ENCODE measurements at places on chromosomes 4 and X. TPM values are rescaled to one million over a fixed set of nuclear protein-coding genes. Genes with fewer than 3 reads are reported as not detected.

The ANXA3 gene
- 23.8 TPM for total RNA-seq

DNA sequence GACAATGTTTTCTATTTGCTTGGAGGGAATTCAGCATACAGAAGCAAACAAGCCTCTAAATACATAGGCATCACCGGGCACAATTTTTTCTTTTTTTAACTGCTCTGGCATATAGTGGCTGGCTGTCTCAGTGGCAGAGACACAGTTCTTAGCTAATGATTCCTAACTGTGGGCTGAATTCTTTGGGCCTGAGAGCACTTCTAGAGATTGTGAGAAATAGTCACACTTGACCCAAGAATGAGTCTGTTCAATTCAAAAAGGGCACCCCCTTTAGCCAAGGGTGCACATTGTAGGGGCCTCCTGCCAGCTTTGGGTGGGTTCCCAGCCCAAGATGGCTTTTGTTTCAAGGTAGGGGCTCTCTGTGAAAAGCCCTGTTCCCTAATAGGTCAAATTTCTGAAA is 345.7 kb downstream of the ARHGAP10 start:
- DNase-seq, result no peak

GRCh38 chr4:24674279-24674678 is 89.9 kb upstream of the DHX15 start:
- no peak for DNase-seq

GRCh38 chrX:18674417-18674787 is 2.5 kb upstream of the RS1 start:
- DNase-seq, result peak; percentile 59

- DNase-seq, result no peak
Observed at GRCh38 chr4:39715788-39716187, 17.9 kb downstream of the UBE2K start.

DNA sequence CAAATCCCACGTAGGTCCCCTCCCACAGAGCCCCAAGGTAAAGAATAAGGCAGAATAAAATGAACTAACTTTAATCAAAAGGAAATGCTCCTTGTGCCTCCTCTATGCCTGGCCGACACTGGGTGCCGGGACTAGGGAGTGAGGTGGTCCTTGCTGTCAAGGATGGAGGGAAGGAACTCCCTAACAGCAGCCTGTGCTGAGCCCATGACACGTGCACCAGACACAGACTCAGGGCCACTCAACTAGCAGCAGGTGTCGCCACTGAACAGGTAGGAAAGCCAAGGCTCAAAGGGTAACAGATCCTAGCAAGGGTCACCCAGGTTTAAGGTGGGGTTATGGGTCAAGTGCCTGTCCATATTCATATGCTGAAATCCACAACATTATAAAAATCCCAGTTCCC is 29.2 kb downstream of the MSX1 start:
- peak; percentile 34 for DNase-seq

DNA sequence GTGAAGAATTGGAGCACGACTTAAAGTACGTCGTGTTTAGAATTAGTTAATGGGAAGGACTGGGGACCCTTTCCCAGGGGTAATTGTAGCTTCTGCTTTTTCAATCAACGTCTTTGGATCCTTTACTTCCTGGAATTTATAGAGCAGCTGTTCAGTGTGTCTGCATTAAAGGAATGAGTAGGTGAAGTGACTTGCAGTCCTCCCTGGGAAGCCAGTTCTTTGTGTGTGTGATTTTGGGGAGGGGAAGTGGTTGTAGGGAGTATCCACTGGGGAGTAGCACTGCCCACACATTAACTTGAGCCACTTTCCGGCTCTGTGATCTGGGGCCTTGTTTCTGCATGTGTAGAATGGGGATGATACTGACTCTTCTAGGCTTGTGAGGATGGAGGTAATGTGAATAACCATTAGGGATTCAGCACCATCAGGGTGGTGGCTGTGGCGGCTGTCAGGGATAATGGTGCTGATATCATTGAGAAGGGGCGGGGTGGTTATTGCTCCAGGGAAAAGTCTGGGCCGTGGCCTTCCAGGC is 54.7 kb downstream of the TMEM131L start:
- no peak for DNase-seq

- no peak for DNase-seq
Observed at GRCh38 chr4:186027405-186027804, 41.6 kb upstream of the TLR3 start.

- DNase-seq, result no peak
Observed at GRCh38 chrX:78384486-78384885, 57.1 kb upstream of the CYSLTR1 start.

DNA sequence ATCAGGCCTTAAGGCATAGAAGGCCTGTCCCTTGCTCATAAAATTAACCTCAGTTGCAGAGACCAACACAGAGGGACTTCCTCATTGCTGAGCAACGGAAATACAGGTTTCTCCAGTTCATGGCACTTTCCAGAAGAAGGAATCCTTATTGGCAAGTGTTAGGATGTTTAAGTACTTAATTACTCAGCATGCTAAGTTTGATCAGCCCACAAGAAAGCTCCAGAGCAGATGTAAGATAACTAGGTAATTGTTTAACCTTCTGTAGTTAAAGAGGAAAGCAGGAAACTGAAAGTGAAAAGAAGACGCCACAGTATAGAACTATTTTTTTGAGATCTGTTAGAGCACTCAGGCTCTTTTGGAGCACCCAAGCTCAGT is 33.5 kb downstream of the SMS start:
- DNase-seq, result no peak

GRCh38 chr4:11503166-11503565 is 74.5 kb upstream of the HS3ST1 start:
- DNase-seq, result no peak

DNA sequence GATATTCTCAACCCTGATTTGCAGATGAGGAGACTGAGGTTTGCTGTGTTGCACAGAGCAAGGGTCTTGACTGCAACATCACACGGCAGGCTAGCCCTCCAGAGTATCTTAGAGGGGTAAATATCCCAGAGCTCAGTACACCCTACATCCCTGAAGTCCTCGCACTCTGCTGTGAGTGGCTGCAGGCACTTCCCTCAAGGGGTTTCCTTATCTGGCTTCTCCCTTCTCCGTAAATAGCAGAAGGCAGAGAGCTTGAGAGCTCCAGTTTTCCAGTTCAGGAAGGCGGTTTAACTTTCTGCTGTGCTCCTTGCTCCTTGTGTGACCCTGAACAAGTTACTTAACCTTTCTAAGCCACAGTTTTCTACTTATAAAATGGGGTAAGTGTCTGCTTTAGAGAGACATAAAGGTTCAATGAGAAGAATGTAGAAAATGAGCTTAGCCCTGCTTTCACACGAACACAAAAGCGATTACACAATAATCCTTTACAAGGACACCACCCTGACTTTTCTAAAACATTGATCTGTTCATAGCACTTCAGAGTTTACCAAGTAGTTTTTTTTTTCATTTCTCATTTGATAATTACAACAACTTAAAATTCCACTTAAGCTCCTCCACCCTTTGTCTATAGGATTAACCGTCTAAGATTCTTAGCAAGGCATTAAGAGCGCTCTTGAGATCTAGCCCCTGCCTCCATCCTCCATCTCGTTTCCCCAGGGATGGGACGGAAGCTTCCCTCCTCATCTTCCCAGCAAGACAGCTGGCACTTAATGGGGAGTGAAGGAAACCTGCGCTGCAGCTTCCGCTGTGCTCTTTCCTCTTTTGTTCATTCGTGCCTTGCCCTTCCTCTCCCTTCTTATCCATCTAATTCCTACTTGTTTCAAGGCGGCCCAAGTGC is 68.4 kb downstream of the TAPT1 start:
- peak; percentile 30 for DNase-seq

The MAGEA10 gene
- not detected for total RNA-seq

The KIAA1210 gene
- not detected for total RNA-seq

GRCh38 chr4:114497116-114497515 is 101.5 kb upstream of the UGT8 start:
- DNase-seq, result no peak

GRCh38 chrX:19739683-19740082 is 147.7 kb downstream of the SH3KBP1 start:
- DNase-seq, result peak; percentile 67

DNA sequence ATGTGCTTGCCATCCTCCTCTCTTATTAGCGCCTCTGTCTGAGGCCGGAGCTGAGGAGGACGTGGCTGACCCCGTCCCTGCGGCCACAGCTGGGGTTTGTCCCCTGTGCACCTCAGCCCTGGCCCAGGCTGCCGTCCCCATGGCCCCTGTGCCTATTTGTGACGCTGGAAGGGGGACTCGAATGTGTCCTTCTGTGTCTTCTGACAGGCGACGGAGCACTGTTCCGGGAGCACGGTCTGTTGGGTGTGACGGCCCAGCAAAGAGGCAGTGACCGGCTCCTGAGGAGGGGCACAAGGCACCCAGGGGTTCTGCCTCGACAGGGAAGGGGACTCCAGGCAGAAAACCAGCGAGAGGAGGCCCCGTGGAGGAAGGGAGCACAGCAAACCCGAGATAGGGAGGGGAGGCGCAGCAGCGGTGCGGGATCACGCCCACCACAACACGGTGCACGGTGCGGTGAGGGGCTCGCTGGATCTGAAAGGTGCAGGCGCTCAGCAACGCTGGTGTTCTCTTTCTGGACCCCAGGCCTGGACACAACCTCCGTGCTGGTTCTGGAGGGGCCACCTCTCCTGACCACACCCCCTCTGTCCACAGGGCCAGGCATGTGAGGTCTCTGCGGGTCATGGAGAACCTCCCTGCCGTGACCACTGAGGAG is 5.6 kb downstream of the SH3TC1 start:
- DNase-seq, result no peak

The SLC10A6 gene
- not detected for total RNA-seq

DNA sequence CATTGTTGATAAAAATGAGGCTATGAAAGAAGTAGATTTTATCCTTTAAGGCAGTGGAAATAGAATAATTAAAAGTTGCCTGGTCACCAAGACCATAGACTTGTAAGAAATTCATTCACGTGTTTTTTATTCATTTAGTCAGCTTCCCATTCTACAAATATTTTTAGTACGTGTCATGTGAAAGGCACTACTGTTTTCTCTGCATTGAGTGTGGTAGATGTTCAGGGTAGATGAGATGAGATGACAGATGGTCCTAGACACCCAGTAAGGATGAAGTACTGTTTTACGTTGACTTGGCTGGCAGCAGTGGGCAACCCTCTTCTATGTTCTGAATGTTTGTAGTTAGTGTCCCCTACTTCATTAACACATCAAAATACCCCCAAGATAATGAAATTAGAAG is 228.1 kb downstream of the ARHGAP24 start:
- DNase-seq, result no peak

The GRIA2 gene
- total RNA-seq, result not detected

DNA sequence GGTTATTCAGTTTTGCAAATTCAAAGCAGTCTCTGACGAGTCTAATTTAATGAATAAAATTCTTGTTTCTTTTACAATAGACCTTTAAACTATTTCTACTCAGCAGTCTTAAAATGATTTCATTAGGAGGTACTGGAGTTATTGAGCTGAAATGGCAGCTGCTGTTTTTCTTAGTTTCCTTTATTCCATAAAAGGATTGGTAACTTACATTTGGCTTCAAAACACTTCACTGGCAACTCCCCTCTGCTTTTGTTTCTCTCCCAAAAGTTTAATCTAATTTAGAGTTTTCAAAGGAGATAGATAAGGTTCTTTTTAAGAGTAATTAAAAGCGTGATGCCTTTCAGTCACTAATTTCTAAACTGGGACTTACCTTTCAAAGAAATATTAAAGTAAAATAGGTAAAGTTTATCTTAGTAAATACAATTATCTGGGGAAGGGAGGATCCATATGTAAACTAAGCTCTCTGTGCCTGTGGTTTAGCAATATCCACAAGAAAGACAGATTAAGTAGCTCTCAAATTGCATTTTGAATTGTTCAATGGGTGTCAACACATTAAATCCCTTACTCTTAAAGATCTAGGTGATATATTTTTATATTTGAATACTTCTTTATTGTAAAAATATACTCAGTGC is 17.1 kb upstream of the PCDH10 start:
- peak; percentile 24 for DNase-seq

- DNase-seq, result no peak
Observed at GRCh38 chrX:9495496-9495895, 30.6 kb downstream of the TBL1X start.

- no peak for DNase-seq
Observed at GRCh38 chr4:79697444-79697843, 289.4 kb upstream of the GK2 start.

The RHOXF2 gene
- total RNA-seq, result not detected

DNA sequence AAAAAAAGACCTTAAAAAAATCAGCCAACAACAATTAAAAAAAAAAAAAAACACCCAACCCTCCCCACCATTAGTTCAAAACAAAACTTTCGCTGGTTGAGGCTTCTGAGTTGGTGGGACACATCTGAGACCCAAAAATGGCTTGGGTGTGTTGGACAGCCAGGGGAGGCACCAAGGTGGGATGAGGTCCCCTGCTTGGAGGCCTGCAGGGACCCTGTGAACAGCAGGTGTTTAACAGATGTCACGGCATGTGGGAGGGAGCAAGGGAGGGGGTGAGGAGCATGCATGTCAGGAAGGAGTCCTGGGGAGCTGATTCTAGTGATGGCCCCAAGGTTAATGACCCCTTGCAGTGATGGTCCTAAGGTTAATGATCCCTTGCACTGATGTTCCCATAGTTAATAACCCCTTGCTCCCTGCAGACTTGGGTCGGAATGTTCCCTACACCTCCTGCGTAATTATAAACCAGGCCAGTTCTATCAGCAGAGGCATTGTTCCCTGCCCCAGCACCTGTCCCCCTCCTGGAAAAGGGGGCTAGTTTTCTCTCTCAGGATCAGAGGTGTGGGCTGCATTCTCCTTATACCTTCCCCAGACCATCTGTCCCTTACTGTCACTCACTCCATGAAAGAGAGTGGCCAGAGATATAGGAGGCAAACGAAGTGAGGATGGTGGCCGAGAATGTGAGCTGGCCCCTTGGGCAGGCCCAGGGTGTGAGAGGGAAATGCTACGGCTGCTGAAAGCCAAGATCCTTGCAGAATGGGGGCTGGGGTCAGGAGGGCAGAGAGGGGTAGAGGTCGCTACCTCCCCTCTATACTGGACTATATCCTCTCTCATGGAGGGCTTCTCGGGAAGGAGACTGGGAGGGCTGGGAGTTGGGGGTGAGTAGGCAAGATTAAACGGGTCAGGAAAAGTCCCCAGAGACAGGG is 2.3 kb upstream of the FOXP3 start:
- no peak for DNase-seq

The ARL9 gene
- not detected for total RNA-seq

- DNase-seq, result no peak
Observed at GRCh38 chr4:156437666-156438065, 484.0 kb upstream of the CTSO start.

The TLR6 gene
- 0.14 TPM for total RNA-seq

The GLOD5 gene
- total RNA-seq, result not detected

- no peak for DNase-seq
Observed at GRCh38 chrX:63784346-63784901, 590 bp downstream of the ARHGEF9 start.

DNA sequence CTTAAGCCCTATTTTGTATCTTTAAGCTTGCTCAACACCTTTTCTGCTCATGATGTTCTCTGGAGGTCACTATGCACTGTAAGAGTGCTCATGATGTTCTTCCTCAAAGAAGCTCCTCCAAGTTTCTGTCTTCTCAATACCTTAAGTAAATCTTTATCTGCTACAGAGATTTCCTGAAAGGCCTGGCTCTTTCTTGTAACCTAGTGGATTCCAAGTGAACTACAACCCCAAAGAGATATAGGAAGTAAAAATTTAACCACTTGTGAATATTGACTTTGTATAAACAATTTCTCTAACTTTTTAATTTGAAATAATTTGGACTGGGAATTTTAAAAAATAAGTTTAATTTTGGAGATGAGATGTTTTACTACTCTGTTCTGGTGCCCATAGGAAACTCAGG is 39.3 kb upstream of the XK start:
- DNase-seq, result no peak
